ENCODE measurements at places on chromosomes 5 and 9.

GRCh38 chr5:67095346-67096171 lies 101.0 kb downstream of the CD180 start:
- no peak for DNase-seq

GRCh38 chr9:9901624-9902023 lies 711.2 kb downstream of the PTPRD start:
- DNase-seq: no peak

- DNase-seq: no peak
These were observed 135.4 kb upstream of the RASEF start for GRCh38 chr9:83198371-83198770.

DNA sequence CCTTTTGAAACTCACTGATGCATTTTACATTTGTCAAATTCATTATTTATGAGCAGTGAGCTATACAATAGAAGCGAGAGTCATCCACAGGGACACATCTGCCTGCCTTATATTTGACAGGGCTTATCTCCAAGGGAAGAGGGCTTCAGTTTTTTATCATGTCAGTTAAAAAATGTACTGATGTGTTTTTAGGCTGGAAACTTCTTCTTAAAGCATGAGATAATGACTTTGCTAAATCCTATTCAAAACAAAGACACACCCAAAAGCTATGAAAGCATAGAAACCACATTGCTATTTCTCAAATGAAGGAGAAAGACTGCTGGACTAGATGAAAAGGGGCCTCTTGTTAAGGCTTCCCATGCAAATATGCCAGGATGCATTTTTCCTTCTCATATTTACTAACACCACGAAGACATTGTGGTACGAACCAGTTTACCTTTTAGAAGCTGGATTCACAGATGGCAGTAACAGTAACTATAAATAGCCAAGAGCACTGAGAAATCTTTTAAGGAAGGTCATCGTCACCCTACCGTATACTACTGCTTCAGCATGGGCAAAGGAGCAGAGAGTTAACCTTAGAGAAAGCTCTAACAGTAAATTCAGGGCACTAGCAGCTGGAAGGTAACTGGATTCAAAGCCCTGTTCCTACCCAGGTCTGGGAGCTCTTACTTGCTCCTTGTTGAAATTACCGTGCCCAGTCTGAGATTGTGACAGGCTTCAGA lies 86.3 kb upstream of the IFNK start:
- no peak for DNase-seq

- DNase-seq: no peak
These were observed 8.0 kb downstream of the STC2 start for GRCh38 chr5:173320259-173320658.

GRCh38 chr5:14204785-14205321 lies 61.7 kb downstream of the TRIO start:
- DNase-seq: no peak

DNA sequence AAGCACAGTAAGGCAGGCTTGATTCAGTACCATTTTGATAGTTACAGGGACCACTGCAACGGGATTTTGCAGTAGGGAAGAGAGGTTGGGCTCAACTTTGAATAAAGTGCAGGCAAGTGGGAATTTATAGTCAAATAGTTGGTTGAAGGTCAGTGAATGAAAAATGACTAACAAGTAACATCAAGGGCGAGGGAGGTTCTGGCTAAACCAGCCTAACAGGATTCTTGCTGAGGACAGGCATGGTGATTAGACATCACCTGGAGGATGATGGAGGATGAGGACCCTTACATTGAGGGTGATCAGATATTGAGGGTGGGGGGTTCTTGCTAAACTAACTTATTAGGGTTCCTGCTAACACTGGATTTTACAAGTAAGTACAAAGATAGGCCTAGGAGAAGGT lies 66.1 kb upstream of the SMC5 start:
- no peak for DNase-seq

DNA sequence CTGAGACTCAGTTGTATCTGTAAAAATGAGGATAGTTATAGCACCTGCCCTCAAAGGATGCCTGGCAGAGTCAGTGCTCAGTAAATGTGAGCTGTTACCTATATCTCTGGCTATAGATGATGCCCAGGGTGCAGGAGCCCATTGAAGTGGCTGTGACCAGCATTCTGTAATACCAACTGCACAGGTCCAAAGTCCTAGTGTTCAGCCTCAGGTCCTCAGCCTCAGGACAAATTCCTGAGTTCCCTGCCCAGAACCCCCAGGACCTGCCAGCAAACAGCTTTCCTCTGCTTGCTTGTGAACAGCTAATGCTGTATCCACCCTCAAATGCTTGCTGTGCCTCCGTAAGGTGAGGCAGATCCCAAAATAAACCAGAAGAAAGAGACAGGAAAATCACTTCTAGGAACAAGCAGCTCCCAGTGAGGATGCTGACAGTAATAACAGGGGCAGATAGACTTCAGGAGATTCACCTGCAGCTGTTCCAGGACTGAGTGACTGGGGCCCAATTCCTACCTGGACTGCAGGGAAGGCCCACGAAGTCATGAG lies 80.8 kb downstream of the SIL1 start:
- DNase-seq: no peak

DNA sequence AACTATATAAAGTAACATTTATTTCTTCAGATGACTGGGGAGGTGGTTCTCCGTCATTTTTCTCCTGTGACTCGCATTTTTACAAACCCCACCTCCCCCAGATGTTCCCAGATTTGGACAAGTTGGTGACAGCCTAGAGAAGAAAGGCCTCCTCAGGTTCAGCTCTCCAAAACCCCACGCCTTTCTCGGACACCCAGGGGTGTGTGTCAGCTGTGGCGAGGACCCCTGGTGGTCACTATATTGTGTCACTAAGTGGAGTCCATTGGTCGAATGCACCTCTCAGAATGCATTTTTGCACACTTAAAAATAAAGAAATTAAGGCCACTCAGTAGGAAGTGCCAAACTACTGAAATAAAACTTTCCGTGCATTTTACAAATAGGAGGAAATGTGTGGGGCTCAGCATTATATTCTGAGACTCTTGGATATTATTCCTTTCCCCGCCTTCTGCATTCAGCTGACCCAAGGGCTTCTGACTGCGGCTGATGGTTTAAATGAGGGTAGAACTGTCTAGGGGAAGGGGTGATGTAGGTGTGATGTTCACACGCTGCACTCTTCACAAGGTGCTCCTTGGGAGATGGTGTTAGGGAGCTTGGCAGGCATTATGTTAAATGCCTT lies 47.6 kb downstream of the ACO1 start:
- peak; percentile 8 for DNase-seq

DNA sequence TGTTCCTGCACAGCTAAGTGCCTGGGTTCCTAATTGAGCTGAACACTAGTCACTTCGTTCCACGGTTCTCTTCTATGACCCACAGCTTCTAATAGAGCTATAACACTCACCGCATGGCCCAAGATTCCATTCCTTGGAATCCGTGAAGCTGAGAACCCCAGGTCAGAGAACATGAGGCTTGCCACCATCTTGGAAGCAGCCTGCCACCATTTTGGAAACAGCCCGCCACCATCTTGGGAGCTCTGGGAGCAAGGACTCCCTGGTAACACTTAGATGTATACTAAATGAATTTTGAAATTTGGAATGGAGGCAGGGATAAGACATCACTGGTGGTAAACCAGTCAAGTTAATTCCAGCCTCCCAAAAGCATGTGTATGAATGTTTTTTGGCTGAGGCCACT lies 60.4 kb downstream of the KIAA0825 start:
- no peak for DNase-seq

Measured in stimulated activated naive CD4-positive, alpha-beta T cell treated with Interleukin-2 at 50 U/mL for 16 hours (primary cell).